GOT3 (cell line): ENCODE measurements at places on chromosomes 3 and 15.

DNA sequence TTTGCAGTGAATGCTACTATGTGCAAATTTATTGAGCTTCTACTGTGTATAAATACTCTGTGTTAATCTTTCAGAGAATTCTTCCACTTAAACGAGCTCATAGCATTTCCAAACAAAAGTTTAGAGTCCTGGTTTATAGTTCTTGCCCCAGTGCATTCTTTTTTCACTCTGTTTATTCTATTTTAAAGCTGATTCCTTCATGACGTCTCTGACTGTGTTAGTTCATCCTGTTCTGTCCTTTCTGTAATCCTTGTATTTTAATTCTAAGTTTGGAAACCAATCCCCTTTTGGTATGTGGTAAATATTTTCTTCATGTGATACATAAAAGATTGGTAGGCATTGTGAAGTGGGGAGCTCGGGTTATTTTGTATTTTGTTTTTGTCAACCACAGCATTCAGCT is 18.7 kb downstream of the P2RY14 start:
- no peak for DNase-seq

DNA sequence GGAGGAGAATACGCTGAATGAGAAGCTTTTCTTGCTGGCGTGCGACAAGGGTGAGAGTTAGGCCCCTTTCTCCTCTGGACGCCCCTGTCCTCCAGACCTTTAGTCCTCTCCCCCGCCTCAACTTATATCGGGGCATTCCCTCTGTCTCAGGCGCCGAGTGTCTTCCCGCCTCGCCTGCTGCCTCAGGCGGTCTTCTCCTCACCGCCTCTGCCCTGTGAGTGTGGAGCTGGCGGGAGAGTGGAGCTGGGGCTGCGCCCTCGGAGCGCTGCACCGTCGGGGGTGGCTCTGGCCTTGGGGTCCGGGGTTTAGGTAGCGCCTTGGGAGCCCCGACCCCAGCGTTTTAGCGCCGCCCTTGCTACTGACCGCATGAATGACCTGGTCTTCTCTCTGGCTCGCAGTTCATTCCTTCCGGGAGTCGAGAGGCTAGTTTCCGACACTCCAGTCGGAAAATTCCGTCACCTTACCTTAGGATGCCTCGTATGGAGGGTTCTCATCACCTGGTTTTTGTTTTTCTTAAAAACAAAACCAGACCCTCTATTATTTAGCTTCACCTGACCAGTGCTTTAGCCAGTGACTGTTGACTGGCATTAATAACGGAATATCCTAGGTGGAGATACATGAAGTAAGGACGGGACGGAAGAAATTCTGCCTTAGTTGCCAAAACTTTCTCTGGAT is 985 bp downstream of the TRPC1 start:
- DNase-seq, result no peak

GRCh38 chr15:67511606-67512005 is 9.3 kb upstream of the C15orf61 start:
- no peak for DNase-seq

- DNase-seq, result no peak
These were observed 966 bp downstream of the MYO1E start for GRCh38 chr15:59371458-59372351.

- DNase-seq, result no peak
These were observed 38.5 kb upstream of the FAN1 start for GRCh38 chr15:30865257-30865656.

DNA sequence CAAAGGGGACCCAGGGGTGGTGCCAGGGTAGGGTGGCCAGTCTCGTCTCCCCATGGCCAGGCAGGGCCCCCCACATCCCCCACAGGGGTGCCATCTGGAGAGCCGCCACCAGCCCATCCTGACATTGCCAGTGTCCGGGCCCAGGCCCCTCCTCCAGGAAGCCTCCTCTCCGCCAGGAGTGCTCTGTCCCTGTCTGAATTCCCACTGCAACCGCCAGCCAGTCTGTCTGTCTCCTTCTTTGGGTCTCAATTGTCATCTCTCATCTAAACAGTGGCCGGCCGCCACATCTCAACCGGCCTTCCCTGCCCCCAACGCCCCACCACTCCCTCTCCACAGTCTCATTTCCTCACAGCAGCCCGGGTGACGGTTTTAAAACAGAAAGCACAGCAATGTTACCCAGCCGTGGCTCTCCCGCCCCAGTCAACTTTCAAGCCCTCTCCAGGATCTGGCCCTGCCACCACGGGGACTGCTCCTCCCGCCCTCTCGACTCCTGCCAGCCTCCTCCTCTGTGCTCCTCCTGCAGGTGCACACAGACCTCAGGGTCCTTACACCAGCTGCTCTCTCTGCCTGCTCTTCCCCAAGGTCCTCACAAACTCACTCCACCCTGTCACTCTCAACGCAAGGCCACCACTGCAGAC is 57.0 kb downstream of the IQSEC1 start:
- DNase-seq, result no peak

- DNase-seq, result no peak
These were observed 135.7 kb upstream of the IL12A start for GRCh38 chr3:159852821-159853505.

GRCh38 chr15:57607570-57608000 is 15.9 kb downstream of the MYZAP start:
- DNase-seq, result no peak

GRCh38 chr3:185216607-185216958 is 37.3 kb downstream of the EHHADH start:
- no peak for DNase-seq

- DNase-seq, result no peak
These were observed 193.8 kb downstream of the NR1D2 start for GRCh38 chr3:24138876-24139256.

DNA sequence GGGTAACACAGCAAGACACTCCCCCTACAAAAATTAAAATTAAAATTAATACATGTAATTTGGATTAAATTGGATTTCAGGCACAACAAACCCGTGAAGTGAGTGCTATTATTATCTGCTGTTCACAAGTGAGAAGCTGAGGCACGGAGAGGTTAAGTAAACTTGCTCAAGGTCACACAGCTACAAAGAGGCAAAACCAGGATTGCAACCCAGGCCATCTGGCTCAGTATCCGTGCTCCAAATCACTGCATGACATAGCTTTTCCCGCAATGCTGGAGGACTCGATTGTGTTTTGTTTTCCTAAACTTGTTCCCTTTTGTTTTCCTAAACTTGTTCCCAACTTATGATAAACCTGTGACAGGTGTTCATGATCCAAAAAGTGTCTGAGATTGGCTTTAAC is 19.9 kb upstream of the C15orf39 start:
- no peak for DNase-seq

DNA sequence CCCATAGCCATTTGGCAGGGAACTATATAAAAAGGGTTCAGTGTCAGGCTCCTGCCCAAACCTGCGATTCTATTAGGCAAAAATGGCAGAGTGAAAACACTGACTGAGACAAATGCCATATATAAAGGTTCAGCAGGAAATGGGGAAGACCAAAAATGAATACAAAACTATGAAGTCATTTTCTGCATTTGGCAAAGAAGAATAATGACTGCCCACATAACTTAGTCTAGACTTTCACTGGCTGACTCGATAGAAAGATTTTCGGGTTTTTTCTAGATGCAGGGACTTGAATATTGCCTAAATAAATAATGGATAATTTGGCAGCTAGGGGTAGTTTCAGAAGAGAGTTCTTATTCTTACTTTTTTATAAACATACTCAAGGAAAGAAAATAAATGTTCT is 178.0 kb downstream of the TPRG1 start:
- DNase-seq, result no peak

DNA sequence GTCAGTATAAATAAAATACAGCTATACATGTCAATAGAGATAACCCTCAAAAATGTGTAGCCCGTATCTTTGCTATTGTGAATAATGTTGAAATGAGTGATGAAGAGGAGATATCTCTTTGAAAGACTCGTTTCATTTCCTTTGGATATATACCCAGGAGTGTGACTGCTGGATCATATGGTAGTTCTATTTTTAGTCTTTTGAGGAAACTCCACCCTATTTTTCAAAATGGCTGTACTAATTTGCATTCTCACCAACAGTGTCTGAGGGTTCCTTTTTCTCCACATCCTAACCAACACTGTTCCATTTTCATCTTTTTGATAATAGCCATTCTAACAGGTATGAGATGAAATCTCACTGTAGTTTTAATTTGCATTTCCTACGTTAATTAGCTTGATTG is 237.5 kb upstream of the GBE1 start:
- no peak for DNase-seq

- no peak for DNase-seq
These were observed 16.0 kb upstream of the MYO1E start for GRCh38 chr15:59388670-59389069.

- no peak for DNase-seq
These were observed 12.8 kb downstream of the LYSMD2 start for GRCh38 chr15:51724673-51725072.

DNA sequence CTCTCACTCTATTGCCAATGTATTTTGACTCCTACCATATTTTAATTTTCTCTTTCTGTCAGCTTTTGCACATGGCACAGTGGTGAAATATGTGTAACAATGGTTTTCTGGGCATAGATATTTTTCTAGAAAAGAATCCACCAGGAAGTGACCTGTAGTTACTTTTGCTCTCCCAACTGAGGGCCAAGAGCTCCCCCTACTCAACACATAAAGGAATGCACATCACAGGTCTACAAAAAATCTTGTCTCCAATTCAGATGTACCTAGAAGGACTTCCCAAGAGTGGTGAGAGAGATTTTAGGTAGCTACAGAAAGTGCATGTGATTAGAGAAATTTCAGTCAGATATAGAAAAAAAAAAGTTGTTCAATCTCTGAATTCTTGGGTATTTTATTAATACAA is 15.6 kb downstream of the CPA3 start:
- no peak for DNase-seq

- DNase-seq, result no peak
These were observed 31.5 kb upstream of the ZNF502 start for GRCh38 chr3:44680921-44681455.
